ENCODE measurements at places on chromosomes 1 and 21.
A peak's percentile ranks its signal among the peaks of the same experiment; 100 is the strongest.

GRCh38 chr1:193185901-193186731 is at the start of gene B3GALT2:
TSS of gene B3GALT2 (minus strand) at chr1:193186613. CDS start at chr1:193181562, 5,051 bp downstream.
- no peak for DNase-seq

DNA sequence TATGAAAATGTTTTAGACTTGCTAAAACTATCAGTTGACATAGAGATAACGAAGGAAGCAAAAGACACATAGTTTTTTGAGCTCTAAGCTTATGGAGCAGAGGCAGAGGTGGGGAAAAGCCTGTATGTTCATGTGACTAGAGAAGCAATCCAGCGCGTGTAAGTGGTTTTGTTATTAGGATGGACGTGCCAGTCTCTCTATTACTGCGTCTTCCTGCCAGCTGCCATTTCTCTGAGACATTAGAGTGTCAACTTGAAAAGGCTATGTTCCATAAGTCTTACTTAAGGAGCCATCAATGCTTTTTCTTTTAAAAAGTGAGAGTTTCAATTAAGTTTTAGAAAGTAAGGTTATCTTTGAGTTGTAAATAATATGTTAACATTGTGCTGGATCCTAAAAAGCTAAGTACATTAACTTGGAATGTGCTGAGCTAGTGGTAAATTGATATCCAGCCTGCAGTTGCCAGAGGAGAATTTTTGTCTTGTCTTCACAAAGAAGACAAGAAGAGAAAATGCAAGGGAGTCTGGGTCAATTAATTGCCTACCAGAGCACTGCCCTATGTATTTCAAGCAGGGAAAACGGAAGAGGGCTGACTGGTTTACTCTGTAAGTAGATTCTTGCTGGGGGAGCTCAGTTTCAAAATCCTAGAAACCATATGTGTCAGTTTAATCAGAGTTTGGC is 161.8 kb upstream of the B3GALT2 start:
- no peak for DNase-seq

- DNase-seq: peak; percentile 61
Measured at GRCh38 chr21:33368124-33368523, 35.1 kb upstream of the IFNGR2 start.

GRCh38 chr1:163928069-163928468 is 606.3 kb downstream of the NUF2 start:
- DNase-seq: no peak

DNA sequence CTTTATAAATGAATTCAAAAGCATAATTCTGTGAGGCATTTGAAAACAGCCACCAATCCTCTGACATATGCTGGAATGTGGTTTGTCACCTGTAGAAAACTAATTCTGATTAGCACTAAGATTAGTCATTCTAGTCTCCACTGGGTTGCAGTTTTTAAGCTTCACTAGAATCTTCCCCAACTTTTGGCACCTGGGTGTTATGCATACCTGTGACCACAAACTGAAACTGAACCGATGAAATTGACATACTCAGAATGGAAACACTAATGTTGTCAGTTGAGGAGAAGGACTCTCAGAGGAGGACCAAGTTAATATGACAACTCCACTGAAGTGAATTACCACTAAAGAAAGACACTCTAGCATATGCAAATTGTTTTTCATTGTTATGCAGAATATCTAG is 285.8 kb upstream of the NEGR1 start:
- DNase-seq: no peak

DNA sequence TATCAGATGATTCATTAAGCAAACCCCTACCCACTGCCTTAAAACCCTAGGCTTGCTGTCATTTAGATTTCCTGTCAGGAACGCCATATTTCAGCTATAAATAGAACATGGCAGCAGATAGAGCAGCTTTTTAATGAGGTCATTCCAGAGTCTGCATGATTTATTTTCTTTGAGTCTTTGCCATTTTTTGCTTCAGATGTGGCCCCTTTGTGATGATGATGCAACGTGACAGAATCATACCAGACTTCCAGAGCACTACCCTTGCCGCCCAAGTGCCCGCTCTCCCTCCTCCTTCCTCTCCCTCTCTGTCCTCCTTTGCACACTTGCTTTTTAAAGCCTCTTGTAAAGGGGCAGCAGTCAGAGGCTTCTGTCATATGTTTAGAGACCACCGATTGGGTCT is 55.5 kb upstream of the TRIM67 start:
- DNase-seq: no peak

DNA sequence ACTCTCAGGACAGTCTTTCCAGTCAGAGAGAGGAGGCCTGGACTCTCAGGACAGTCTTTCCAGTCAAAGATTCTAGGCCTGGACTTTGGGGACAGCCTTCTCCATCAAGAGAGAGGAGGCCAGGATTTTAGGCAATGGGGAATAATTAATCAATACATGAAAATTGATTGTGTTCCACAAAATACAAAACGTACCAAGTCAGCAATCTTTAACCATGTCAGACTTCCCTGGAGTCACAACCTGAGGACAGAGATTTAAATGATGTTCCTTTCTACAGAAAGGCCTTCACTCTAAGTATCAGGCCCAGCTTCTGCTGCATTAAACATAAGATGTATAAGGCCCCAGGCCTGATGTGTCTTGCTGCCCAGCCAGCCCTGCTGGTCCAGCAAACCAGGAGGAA is 27.0 kb upstream of the GPR157 start:
- no peak for DNase-seq

DNA sequence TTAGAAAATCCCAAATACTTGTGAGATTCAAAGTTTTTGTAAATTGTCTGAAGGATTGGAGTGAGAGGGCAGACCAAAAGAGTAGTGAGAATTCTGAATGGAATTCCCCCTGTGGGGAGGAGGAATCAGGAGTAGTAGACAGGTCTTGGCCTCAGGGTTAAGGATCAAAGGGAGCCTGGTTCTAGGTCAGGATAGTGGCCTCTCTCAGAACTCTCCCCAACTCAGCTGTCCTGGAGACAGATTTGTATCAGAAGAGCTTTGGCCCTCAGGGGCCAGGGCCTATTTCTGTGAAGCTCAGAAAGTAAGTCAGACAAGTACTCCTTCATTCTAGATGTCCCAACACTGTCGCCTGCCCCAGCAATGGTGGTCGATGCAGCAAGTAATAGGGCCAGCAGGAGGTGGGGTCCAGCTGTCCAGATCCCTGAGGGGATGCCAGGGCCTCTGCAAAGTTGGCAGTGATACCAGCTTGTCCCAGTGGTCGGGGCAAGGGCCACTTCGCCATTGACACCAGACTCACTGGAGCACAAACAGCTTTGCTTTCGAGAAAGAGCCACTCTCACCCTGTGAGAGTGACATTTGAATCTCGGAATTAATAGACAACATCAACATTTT is 115.2 kb downstream of the SLC25A24 start:
- DNase-seq: no peak
